ENCODE measurements at places on chromosomes 5 and 9. TPM values are rescaled to one million over a fixed set of nuclear protein-coding genes. Genes with fewer than 3 reads are reported as not detected.

GRCh38 chr9:5851445-5851844 is 18.5 kb upstream of the ERMP1 start:
- H3K27ac ChIP-seq, result no peak overlapping the region
- peak; percentile 80 for DNase-seq
- no peaks in the 10 kb centered on the region for H3K36me3 ChIP-seq
- no peak overlapping the region for H3K4me3 ChIP-seq
- H3K27me3 ChIP-seq, result no peaks in the 10 kb centered on the region

GRCh38 chr5:157215514-157216167 is 35.0 kb downstream of the ITK start:
- H3K27ac ChIP-seq, result no peak overlapping the region
- H3K4me3 ChIP-seq, result no peak overlapping the region
- DNase-seq, result no peak
- no peaks in the 10 kb centered on the region for H3K4me1 ChIP-seq
- no peaks in the 10 kb centered on the region for H3K27me3 ChIP-seq

DNA sequence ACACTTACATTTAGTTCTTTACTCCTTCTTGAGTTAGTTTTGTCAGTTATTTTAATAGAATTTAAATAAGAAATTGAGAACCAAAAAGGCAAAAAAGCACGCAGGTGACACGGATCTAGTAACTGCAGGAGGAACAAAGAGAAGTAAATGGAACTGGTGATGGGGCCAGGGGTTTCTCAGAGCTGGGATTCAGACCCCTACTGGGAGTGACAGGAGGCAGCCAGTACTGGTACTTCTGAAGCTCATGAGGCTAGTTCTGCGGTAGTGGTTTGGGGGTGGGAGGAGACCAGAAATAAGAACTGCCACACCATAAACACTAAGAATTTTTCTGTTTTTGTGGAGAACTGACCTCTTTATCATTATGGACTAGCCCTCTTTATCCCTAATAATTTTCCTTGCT is 48.2 kb downstream of the OXCT1 start:
- H3K36me3 ChIP-seq, result no peaks in the 10 kb centered on the region
- no peaks in the 10 kb centered on the region for H3K27me3 ChIP-seq
- DNase-seq, result no peak
- H3K4me1 ChIP-seq, result no peaks in the 10 kb centered on the region
- H3K27ac ChIP-seq, result no peak overlapping the region
- no peak overlapping the region for H3K4me3 ChIP-seq

DNA sequence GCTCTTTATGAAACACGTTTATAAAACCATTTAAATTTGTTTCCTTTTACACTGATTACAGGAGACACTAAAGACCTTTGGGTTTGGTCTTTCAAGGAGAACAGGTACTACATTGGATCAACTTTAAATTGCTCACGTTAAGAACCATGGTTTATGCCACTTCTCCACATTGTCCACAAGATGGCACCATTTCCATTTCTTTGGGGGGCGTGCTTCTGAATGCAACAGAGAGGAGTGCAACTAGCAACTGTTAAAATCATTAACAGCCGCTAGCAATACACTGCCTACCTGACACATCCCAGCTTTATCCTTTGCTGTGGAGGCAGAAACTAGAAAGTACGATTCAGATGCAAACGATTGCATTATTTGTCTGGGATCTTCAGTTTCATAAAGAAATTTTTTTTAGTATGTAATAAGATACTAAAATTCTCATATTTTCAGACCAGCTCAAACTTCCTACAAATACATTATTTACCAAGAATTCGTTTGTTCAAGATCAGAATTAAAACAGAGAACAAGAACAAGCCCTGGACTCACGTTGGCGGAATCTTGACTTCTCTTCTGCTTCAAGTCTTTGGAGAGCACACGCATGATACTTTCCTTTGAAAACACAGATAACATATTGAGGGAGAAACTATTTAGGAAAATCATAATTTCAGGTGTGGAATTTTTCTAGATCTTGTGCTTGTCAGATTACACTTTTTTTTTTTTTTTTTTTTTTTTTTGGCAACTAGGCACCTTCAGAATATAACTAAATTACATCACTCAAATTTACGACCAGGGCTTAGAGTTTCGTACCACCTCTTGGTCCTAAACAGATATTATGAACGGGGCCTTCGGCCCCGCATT is 702 bp downstream of the CDC20B start:
- DNase-seq, result peak; percentile 54
- H3K27ac ChIP-seq, result no peak overlapping the region
- H3K36me3 ChIP-seq, result no peaks in the 10 kb centered on the region
- H3K27me3 ChIP-seq, result peaks cover 54% of the 10 kb centered on the region
- H3K4me3 ChIP-seq, result peak overlapping the region; percentile 48
- H3K4me1 ChIP-seq, result peaks cover 34% of the 10 kb centered on the region

Gene IL9
- not detected for polyA plus RNA-seq

Gene LIFR
- not detected for polyA plus RNA-seq

- no peak overlapping the region for H3K4me3 ChIP-seq
- H3K36me3 ChIP-seq, result no peaks in the 10 kb centered on the region
- no peak for DNase-seq
These were observed 662.1 kb upstream of the CDH9 start for GRCh38 chr5:27700526-27700925.

Gene TGFBI
- polyA plus RNA-seq, result 653 TPM

DNA sequence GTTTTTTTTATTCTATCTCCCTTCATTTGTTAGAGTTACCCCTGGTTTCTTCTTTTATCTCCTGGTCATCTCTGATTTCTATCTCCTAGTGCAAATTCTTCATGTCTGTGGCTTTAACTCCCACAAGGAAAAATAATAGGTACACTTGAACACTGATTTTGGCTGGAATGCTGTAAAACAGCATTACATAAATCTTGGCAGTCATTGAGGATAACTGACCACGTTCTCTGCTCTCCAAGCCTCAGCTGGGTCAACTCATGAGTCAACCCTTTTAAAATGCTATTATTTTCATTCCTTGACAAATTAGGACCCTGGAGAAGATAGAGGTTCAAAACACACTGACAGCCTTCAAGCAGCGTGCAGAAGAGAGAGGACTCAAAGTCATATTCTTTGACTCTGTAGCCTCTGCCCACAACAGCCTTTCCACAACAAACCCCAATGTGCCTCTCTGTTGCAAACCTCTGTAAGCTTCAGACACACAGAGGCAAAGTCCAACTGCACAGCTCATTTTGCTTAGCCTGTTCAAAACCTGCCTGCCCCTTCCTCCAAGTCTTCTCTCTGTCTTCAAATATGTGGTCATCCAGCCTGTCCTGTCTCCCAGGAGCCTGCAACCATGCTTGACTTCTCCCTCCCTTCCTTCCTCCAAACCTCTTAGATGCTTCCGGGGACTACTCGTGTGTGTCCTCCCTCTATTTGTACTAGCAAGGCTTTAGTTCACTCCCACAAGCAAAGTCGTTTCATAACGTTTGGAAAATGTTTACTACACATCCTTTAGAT is 398.4 kb downstream of the MED10 start:
- no peaks in the 10 kb centered on the region for H3K36me3 ChIP-seq
- H3K4me3 ChIP-seq, result no peak overlapping the region
- H3K27me3 ChIP-seq, result no peaks in the 10 kb centered on the region
- no peak for DNase-seq
- H3K4me1 ChIP-seq, result no peaks in the 10 kb centered on the region
- H3K27ac ChIP-seq, result no peak overlapping the region

- H3K4me3 ChIP-seq, result no peak overlapping the region
- H3K4me1 ChIP-seq, result peaks cover 2% of the 10 kb centered on the region
- H3K27me3 ChIP-seq, result no peaks in the 10 kb centered on the region
- DNase-seq, result no peak
- H3K27ac ChIP-seq, result no peak overlapping the region
These were observed 167.0 kb downstream of the CRB2 start for GRCh38 chr9:123523001-123523400.

Gene OBP2B
- polyA plus RNA-seq, result not detected

- H3K27me3 ChIP-seq, result peaks cover 17% of the 10 kb centered on the region
- no peak overlapping the region for H3K4me3 ChIP-seq
- no peaks in the 10 kb centered on the region for H3K36me3 ChIP-seq
- H3K4me1 ChIP-seq, result no peaks in the 10 kb centered on the region
- no peak overlapping the region for H3K27ac ChIP-seq
- DNase-seq, result peak; percentile 35
These were observed 20.6 kb downstream of the TPPP start for GRCh38 chr5:672329-673160.

DNA sequence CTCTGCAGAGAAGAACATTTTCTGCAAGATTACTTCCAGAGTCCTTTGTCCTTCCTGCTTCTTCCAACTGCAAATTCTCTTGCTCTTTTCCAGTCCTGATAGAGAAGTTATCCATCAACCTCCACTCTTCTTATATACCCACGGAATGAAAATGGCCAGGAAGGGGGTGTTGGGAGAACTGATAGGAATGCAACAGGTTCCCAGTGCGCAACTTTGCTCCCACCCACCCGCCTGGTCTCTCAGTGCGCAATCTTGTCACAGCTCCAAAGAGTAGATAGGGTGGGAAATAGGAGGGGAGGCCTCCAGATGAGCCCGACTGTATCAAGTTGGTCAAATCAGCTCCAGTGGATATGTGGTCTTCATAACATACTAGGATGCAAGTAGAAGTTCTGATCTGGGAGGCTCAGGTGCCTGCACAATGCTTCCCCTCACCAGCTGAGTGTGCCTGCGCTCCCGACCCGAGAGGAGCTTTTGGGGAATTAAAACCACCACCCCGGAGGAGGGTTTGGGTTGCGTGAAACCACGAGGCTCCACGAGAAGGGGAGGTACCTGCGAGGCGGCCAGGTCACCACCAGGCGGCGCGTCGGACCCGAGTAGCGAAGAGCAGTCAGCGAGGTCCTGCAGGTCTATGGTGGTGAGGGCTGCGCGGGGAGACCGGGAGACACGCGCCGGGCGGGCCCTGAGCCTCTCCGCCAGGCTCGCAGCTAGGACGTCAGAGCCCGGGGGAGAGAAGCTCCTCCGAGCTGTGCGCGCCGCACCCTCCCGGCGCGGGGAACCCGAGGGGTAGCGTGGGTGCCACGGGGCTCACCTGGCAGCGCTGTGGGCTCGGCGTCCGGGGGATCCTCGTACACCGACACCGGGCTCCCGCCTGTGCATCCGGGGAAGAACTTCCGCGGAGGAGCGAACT is 835 bp downstream of the MCIDAS start:
- DNase-seq, result no peak
- H3K4me3 ChIP-seq, result no peak overlapping the region
- H3K36me3 ChIP-seq, result no peaks in the 10 kb centered on the region
- H3K27ac ChIP-seq, result no peak overlapping the region
- peaks cover 37% of the 10 kb centered on the region for H3K4me1 ChIP-seq
- peaks cover 95% of the 10 kb centered on the region for H3K27me3 ChIP-seq

- H3K27ac ChIP-seq, result no peak overlapping the region
- H3K4me3 ChIP-seq, result no peak overlapping the region
- H3K4me1 ChIP-seq, result no peaks in the 10 kb centered on the region
- peaks cover 33% of the 10 kb centered on the region for H3K36me3 ChIP-seq
- DNase-seq, result no peak
These were observed 88.9 kb downstream of the SLF1 start for GRCh38 chr5:94707359-94707758.

Gene SH3TC2
- 0.01 TPM for polyA plus RNA-seq

- no peak for DNase-seq
- H3K4me1 ChIP-seq, result no peaks in the 10 kb centered on the region
- H3K27ac ChIP-seq, result no peak overlapping the region
- no peaks in the 10 kb centered on the region for H3K27me3 ChIP-seq
- no peaks in the 10 kb centered on the region for H3K36me3 ChIP-seq
These were observed 174.9 kb upstream of the GPR151 start for GRCh38 chr5:146690880-146691355.

DNA sequence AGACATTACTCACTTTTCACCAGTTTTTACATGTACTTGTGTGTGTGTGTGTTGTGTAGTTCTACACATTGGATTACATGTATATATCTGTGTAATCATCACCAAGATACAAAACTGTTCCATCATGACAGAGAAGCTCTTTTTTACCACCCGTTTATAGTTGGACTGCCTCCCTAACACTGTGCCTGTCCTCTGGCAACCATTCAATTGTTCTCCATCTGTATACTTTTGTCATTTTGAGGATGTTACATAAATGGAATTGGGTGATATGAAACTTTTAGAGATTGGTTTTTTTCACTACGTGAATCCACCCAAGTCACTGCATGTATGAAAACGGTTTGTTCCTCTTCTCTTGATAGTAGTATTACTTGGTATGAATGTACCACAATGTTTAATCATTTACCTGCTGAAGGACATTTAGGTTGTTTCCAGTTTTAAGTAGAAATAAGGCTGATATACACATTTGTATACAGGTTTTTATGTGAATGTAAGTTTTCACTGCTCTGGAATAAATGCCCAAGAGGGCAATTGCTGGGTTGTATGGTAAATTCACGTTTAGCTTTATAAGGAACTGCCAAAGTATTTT is 126.2 kb downstream of the MAPKAP1 start:
- no peaks in the 10 kb centered on the region for H3K4me1 ChIP-seq
- no peak overlapping the region for H3K4me3 ChIP-seq
- H3K27ac ChIP-seq, result no peak overlapping the region

DNA sequence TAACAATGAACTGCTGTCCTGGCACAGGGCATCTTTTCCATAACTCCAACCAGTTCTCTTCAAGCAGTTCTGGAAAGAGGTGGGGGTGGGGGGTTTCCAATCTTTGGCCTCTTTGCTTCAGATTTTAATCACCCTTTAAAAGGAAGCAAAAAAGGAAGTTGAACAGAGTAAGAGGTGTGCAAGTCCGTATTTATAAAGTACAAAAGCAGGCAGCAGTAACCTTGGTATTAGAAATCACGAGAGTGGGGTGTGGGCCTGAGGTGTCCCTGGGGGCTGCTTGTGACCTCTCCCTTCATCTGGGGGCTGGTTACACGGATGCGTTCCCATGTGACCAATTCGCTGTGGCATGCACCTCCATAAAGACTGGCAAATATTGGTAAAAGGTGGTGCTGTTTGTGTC is 70.5 kb downstream of the PTCH1 start:
- no peak for DNase-seq
- H3K36me3 ChIP-seq, result no peaks in the 10 kb centered on the region
- H3K4me1 ChIP-seq, result no peaks in the 10 kb centered on the region
- no peaks in the 10 kb centered on the region for H3K27me3 ChIP-seq

GRCh38 chr5:139646912-139647505 is 1.1 kb upstream of the CXXC5 start:
- peak overlapping the region; percentile 15 for H3K4me3 ChIP-seq
- no peak overlapping the region for H3K27ac ChIP-seq
- peak; percentile 56 for DNase-seq
- no peaks in the 10 kb centered on the region for H3K36me3 ChIP-seq
- peaks cover 70% of the 10 kb centered on the region for H3K27me3 ChIP-seq

GRCh38 chr5:141832131-141832530 is 46.1 kb downstream of the PCDH1 start:
- no peaks in the 10 kb centered on the region for H3K36me3 ChIP-seq
- H3K4me3 ChIP-seq, result no peak overlapping the region
- no peak for DNase-seq
- no peak overlapping the region for H3K27ac ChIP-seq
- no peaks in the 10 kb centered on the region for H3K27me3 ChIP-seq

DNA sequence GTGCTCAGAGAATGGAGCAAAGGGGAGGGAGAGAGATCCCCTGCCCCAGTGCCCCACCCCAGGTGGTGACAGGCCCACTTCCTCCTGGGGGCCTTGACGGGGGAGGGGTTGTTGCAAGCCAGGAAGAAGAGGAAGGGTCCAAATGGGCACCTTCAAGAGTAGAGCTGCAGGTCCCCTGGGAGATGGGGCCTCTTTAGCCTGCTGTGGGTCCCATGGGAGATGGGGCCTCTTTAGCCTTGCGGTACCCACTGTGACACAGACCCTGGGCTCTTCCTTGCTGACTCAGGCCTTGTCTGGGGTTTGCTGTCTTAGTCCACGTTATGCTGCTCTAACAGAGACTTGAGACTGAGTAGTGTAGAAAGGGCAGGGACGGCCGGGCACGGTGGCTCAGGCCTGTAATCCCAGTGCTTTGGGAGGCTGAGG is 9.6 kb upstream of the TOR4A start:
- no peaks in the 10 kb centered on the region for H3K27me3 ChIP-seq
- peaks cover 86% of the 10 kb centered on the region for H3K36me3 ChIP-seq
- H3K4me1 ChIP-seq, result peaks cover 28% of the 10 kb centered on the region
- H3K4me3 ChIP-seq, result no peak overlapping the region
- H3K27ac ChIP-seq, result peak overlapping the region; percentile 51
- DNase-seq, result peak; percentile 19
